ENCODE measurements at places on chromosomes 3 and 15.

GRCh38 chr15:72818632-72819031 lies 35.1 kb upstream of the ADPGK start:
- no peak for DNase-seq

- no peak for DNase-seq
Measured at GRCh38 chr3:14234251-14235002, 55.8 kb downstream of the LSM3 start.

DNA sequence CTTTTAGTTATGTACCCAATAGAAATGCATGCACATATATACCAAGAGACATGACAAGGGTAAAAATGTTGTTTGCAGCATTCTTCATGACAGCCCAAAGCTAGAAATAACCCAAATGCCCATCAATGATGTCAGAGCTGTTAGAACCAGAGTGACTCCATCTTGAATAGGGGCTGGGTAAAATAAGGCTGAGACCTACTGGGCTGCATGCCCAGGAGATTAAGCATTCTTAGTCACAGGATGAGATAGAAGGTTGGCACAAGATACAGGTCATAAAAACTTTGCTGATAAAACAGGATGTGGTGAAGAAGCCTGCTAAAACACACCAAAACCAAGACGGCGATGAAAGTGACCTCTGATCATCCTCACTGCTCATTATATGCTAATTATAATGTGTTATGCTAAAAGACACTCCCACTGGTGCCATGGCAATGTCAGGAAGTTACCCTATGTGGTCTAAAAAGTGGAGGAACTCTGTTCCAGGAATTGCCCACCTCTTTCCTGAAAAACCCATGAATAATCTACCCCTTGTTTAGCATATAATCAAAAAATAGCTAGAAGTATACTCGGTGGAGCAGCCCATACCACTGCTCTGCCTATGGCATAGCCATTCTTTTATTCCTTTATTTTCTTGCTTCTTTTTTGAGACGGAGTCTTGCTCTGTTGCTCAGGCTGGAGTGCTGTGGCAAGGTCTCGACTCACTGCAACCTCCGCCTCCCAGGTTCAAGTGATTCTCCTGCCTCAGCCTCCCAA lies 32.9 kb downstream of the ZBTB11 start:
- DNase-seq: peak; percentile 98

GRCh38 chr15:93372865-93373223 lies 283.8 kb upstream of the RGMA start:
- no peak for DNase-seq

- DNase-seq: no peak
Measured at GRCh38 chr3:39809995-39810595, 686 bp downstream of the MYRIP start.

DNA sequence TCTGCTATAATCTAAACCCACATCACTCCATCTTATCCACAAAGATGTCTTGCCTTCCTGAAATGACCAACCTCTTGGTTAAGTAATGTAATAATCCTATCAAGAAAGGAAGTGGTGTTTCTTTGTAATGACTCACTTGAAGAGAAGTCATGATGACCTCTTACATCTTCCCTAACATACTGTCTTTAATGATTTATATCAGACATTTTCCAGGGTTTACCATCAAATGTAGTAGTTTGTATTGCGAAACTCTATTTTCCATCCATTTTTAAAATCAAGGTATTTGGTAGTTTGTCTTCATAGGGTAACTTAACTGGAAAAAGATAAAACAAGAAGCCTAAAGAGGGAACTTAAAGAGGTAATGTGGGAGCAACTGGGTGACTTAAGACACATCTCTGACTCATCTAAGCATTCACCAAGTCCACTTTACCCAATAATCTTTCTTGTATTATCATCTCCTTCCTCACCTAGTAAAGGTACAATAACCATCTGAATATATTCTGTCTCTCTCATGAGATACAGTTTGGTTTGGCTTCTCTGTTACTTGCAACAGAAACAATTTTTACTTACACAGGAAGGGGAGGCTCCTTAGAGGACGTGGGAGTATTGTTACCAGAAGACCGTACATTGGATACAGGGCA lies 5.7 kb upstream of the MAPK6 start:
- DNase-seq: peak; percentile 74

Data from A172 (cell line).